ENCODE measurements at places on chromosomes 7 and 10. TPM values are rescaled to one million over a fixed set of nuclear protein-coding genes. Genes with fewer than 3 reads are reported as not detected.
A peak's percentile ranks its signal among the peaks of the same experiment; 100 is the strongest.

DNA sequence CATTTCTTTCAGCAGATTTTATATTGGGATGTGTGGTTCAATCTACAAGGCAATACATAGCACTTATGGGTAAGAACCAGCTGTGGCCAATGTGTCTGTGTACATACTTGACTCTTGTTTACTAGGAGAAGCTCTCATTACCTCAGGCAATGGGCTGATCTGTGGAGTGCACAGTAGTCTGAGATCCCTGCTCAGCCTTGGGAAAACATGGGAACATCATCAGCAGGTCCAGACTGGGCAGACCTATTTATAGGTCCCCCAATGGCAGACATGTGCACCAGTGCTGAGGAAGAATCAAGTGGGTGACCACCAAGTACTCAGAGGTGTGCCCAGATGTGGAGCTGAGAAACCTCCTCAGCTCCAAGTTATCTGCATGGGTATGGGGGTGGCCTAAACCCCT, 349.7 kb downstream of the KIF20B start:
- H3K27me3 ChIP-seq = no peaks in the 10 kb centered on the region
- H3K27ac ChIP-seq = no peak overlapping the region
- H3K4me3 ChIP-seq = no peak overlapping the region
- H3K4me1 ChIP-seq = no peaks in the 10 kb centered on the region

DNA sequence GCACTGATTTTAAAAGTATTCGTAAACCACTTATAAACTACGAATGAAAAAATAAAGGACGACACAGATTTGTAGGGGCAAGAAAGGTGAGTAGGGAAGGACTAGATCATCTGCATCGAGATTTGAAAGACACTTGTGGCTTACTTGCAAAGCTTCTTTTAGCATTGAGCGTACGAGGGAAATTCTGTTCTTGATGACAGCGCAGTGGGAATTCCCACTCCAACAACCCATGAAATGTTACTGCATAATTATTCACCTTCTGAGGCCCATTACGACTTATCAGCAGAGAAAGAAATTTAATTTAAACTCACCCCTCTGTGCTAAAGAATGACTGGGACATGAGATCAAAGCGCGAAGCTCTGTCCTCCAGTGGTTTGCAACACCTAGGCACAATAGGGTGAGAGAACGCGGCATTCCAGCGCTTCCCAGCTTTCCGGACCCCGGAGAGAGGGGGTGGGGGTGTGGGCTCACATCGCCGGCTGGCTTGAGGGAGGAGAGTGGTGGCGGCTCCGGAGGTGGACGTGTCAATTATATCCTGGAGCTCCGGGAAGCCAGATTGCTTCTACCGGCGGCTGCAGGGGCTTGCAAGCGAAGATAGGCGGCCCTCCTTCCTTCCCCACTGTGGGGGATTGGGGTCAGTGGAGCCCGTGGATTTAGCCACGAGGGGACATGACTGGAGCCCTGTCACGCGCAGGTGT, 10.3 kb downstream of the SP8 start:
- peaks cover 59% of the 10 kb centered on the region for H3K27me3 ChIP-seq
- peak overlapping the region; percentile 58 for H3K4me3 ChIP-seq
- no peaks in the 10 kb centered on the region for H3K36me3 ChIP-seq
- H3K4me1 ChIP-seq = peaks cover 57% of the 10 kb centered on the region
- no peak overlapping the region for H3K27ac ChIP-seq

DNA sequence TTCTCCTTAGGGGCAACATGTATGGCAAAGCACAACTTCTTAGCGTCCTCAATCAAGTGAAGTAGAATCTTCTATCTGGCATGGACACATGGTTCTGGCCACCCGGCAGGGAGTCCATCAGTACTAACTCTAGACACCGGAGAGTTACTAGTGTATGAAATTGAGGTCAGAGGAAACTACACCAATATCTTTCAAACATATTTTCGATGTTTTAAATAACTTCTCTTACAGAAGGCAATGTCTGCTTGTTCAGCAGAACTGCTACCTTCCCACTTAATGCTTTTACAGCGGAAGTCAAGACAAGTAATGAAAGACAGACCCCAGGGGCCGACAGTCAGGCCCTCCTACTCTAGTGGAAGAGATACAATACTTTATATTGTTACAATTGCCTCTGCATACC, 89.9 kb downstream of the RNF216 start:
- no peak for DNase-seq
- no peaks in the 10 kb centered on the region for H3K36me3 ChIP-seq
- no peaks in the 10 kb centered on the region for H3K27me3 ChIP-seq
- peaks cover 4% of the 10 kb centered on the region for H3K4me1 ChIP-seq
- no peak overlapping the region for H3K4me3 ChIP-seq
- peak overlapping the region; percentile 42 for H3K27ac ChIP-seq

GRCh38 chr7:17952387-17952786, 12.1 kb upstream of the SNX13 start:
- no peak overlapping the region for H3K4me3 ChIP-seq
- no peaks in the 10 kb centered on the region for H3K4me1 ChIP-seq
- no peaks in the 10 kb centered on the region for H3K36me3 ChIP-seq
- no peak for DNase-seq
- no peaks in the 10 kb centered on the region for H3K27me3 ChIP-seq

The SAMD9 gene
- 0.17 TPM for total RNA-seq

The SH2D4B gene
- not detected for total RNA-seq

DNA sequence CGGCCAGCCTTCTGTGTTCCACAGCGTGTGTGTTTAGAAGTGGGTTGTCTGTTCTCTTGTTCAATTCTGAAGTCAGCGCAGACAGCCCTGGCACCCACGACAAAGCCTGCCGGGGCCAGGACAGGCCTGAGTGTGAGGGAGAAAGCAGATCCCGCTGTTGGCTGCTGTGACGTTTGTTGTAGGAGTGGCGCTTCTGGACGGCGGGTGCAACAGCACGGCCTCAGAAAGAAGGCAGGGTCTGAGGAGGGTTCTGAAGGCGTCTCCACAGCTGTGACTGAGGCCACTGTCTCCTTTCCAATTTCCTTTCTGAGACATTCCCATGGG, 76.2 kb downstream of the VIPR2 start:
- no peak for DNase-seq
- H3K27me3 ChIP-seq = no peaks in the 10 kb centered on the region
- no peak overlapping the region for H3K27ac ChIP-seq
- no peaks in the 10 kb centered on the region for H3K36me3 ChIP-seq
- H3K4me1 ChIP-seq = no peaks in the 10 kb centered on the region

- DNase-seq = no peak
- H3K4me3 ChIP-seq = no peak overlapping the region
Measured at GRCh38 chr10:31116226-31116625, 84.6 kb upstream of the ZNF438 start.

DNA sequence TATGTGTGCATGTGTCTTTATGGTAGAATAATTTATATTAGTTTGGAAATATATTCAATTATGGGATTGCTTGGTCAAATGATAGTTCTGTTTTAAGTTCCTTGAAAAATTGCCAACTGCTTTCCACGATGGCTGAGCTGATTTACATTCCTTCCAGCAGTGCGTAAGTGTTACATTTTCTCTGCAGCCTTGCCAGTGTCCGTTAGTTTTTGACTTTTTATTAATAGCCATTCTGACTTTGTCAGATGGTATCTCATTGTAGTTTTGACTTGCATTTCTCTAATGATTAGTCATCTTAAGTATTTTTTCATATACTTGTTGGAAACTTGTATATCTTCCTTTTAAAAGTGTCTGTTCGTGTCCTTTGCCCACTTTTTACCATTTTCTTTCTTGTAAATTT, 434.2 kb upstream of the POT1 start:
- no peak for DNase-seq
- H3K27me3 ChIP-seq = no peaks in the 10 kb centered on the region
- H3K27ac ChIP-seq = no peak overlapping the region
- H3K36me3 ChIP-seq = no peaks in the 10 kb centered on the region

- no peaks in the 10 kb centered on the region for H3K36me3 ChIP-seq
- H3K27ac ChIP-seq = peak overlapping the region; percentile 34
- peak overlapping the region; percentile 80 for H3K4me3 ChIP-seq
- DNase-seq = peak; percentile 56
- no peaks in the 10 kb centered on the region for H3K27me3 ChIP-seq
Measured at GRCh38 chr7:77799078-77799964, 748 bp downstream of the PHTF2 start.

DNA sequence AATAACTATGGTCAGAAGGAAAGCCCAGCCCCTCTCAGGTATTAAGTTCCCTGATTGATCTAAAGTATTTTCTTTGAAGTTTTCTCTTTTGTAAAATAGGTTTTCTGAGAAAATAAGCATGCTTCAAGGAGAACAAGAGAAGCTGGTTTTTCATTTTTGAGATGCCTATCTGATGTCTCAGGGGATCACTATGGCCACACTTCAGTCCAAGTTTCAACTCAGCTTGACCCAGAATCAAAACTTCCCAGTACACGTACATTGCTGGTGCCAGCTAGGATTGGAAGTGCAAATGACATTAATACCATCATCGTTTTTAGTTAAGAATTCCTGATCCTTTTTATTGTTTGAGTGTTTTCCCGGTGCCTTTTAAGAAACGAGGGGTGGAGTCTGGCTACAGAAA, 7.2 kb downstream of the ITIH5 start:
- H3K4me1 ChIP-seq = no peaks in the 10 kb centered on the region
- H3K27ac ChIP-seq = no peak overlapping the region
- no peak for DNase-seq
- H3K27me3 ChIP-seq = peaks cover 3% of the 10 kb centered on the region
- no peaks in the 10 kb centered on the region for H3K36me3 ChIP-seq

The TWIST1 gene
- total RNA-seq = 0.24 TPM

The OPN4 gene
- total RNA-seq = not detected

DNA sequence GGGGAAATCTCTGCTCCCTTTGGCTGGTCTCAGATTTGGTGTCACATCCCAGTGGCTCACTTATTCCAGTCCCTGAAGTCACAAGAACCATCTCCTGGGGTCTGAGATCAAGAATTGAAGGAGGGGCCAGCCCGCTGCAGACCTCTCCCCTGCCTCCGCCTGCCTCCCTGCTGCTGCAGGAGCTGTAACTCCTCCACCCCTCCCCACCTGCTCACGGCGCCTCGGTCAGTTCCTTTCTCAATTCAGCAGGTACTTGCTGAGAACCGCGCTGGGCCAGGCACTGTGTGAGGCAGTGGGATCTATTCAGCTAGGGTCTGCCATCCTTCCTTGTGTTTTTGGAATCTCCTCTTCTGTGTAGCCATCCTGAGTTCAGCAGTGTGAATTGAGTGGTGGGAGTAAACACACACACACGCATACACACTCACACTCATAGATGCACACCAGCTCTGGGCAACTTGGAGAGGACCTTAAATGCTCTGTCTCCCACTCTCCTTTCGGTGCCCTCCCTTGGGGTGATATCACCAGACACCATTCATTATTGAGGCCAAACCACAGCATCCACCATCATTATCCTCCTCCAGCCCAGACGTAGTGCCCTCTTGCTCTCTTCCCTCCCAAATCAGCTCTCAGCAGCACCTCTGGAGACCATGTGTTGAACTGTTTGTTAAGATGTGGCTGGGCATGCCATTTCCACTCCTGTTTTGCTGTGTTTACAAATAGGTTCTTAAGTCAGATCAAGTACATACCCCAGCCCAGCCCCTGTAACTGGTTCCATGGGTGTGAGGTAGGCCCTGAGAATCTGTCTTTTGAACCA, 22.0 kb upstream of the ANKRD2 start:
- no peak overlapping the region for H3K4me3 ChIP-seq
- H3K36me3 ChIP-seq = no peaks in the 10 kb centered on the region
- H3K27ac ChIP-seq = peak overlapping the region; percentile 87
- peak; percentile 67 for DNase-seq
- no peaks in the 10 kb centered on the region for H3K27me3 ChIP-seq

The MYL10 gene
- not detected for total RNA-seq

- no peaks in the 10 kb centered on the region for H3K27me3 ChIP-seq
- H3K36me3 ChIP-seq = no peaks in the 10 kb centered on the region
- no peak for DNase-seq
- no peak overlapping the region for H3K27ac ChIP-seq
- H3K4me3 ChIP-seq = no peak overlapping the region
Measured at GRCh38 chr7:16721541-16721940, 32.0 kb upstream of the TSPAN13 start.

DNA sequence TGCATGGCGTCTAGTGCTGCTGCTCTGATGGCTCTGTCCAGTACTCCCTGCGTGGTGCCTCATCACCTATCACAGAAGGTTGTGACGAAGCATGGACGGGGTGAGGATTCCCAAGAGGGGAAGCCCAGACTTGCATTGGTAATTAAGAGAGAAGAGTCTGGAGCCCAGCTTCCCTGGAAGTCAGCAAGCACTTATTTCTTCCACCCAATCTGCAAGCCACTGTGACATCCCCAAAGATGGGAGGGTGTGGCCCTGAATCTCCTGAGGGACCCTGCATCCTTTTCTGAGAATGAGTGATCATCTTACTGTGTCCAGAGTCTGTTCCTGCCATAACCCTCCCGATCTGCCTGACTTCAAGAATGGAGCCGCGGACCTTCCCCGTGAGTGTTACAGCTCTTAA, 166.7 kb downstream of the PTPN20 start:
- no peaks in the 10 kb centered on the region for H3K36me3 ChIP-seq
- no peak overlapping the region for H3K4me3 ChIP-seq
- H3K27me3 ChIP-seq = no peaks in the 10 kb centered on the region
- DNase-seq = no peak

The CPVL gene
- 33.3 TPM for total RNA-seq

- H3K36me3 ChIP-seq = no peaks in the 10 kb centered on the region
- no peaks in the 10 kb centered on the region for H3K27me3 ChIP-seq
- H3K4me1 ChIP-seq = no peaks in the 10 kb centered on the region
- H3K27ac ChIP-seq = no peak overlapping the region
- no peak for DNase-seq
Measured at GRCh38 chr7:149443523-149443922, 17.3 kb downstream of the ZNF777 start.

DNA sequence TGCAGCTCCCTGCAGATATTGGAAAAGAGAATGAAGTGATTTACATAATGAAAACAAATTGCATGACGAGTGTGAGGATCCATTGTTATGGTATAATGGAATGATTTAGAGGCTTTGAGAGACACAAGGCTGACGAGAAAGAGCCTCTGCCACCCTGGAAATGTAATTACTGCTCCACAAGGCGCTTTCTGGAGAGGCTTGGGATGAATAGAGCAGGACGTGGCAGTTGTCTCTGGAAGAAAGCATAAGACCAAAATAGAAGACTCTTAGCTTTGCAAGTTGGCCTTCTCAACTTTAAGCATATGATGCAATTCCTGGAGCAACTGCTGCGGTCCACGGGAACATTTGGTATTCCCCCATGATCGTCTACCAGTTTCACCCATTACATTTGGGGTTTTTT, 181.9 kb upstream of the TCF7L2 start:
- H3K36me3 ChIP-seq = no peaks in the 10 kb centered on the region
- H3K27ac ChIP-seq = no peak overlapping the region
- H3K27me3 ChIP-seq = no peaks in the 10 kb centered on the region
- DNase-seq = no peak
- H3K4me1 ChIP-seq = peaks cover 29% of the 10 kb centered on the region

- no peak overlapping the region for H3K4me3 ChIP-seq
- H3K4me1 ChIP-seq = no peaks in the 10 kb centered on the region
- no peaks in the 10 kb centered on the region for H3K27me3 ChIP-seq
- DNase-seq = no peak
Measured at GRCh38 chr10:84933402-84933801, 605.0 kb downstream of the CCSER2 start.

- no peak for DNase-seq
- no peaks in the 10 kb centered on the region for H3K27me3 ChIP-seq
- no peak overlapping the region for H3K27ac ChIP-seq
- no peaks in the 10 kb centered on the region for H3K36me3 ChIP-seq
Measured at GRCh38 chr10:129136951-129137350, 330.1 kb upstream of the MGMT start.

The SLC29A3 gene
- total RNA-seq = 8.3 TPM

GRCh38 chr10:14723052-14723689, 51.5 kb downstream of the FAM107B start:
- no peaks in the 10 kb centered on the region for H3K4me1 ChIP-seq
- H3K27ac ChIP-seq = no peak overlapping the region
- no peak overlapping the region for H3K4me3 ChIP-seq
- DNase-seq = no peak
- no peaks in the 10 kb centered on the region for H3K27me3 ChIP-seq

All from GM23338 (cell line).